ENCODE measurements at places on chromosomes 6 and 20. TPM values are rescaled to one million over a fixed set of nuclear protein-coding genes. Genes with fewer than 3 reads are reported as not detected.

GRCh38 chr6:14699803-14700601 lies 545.9 kb upstream of the JARID2 start:
- no peak for ATAC-seq

DNA sequence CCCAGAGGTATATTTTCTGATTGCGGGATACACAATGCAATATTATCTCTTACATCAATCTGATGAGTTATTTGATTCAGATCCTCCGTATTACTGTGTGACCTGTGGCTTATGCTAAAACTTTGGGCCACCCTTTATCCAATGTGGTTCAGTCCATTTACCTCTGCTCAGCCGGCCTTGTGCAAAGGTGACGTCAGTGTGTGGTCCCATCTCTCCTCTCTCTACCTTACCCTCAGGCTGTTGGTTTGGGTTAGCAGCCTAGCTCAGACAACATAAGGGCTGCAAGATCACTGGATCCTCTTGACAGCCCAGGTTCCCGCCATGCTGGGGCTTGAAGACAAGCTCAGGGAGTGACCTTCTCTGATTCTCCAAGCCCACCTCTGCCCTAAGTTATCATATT lies 33.0 kb downstream of the SNHG17 start:
- no peak for ATAC-seq

DNA sequence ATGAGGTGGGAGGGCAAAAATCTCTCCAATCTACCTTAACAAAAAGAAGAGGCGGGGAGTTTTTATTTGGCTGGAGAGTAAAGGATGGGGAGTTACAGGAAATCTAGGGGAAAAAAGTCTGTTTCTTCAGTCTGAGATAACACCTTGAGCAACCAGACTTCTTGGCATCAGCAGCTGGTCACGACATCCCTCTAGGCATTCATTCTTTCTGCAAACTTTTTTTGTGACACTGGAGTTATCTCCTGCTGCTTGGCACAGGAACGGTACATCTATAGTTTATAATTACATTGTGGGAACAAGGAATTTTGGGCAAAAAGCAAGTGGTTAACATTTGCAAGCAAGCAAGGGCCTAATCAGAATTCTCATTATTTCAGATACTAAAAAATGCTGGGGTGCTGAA lies 50.6 kb upstream of the IFNGR1 start:
- no peak for ATAC-seq

The IPCEF1 gene
- total RNA-seq = 1.8 TPM

The PKIB gene
- 0.88 TPM for total RNA-seq

DNA sequence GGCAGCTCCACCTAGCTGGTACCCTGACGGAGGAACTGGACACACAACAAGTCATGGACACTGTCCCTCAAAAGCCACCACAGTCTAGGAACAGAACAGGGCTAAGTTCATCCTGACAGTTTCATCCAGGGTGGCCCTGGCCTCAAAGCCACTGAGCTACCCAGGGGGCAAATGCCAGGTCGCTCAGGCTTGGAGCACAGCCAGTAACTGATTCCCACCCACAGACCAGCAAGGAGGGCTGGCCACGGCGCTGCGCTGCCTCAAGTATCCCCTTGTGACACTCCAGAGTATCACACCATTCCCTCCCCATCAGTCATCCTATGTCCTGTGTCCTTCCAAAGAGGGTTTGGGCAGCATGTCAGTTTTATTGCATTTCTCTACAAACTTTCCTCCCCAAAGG lies 72.2 kb downstream of the GINS1 start:
- no peak for ATAC-seq

The SYCP2 gene
- total RNA-seq = 0.60 TPM

The C20orf202 gene
- total RNA-seq = 0.24 TPM

The DACT2 gene
- 0.44 TPM for total RNA-seq

DNA sequence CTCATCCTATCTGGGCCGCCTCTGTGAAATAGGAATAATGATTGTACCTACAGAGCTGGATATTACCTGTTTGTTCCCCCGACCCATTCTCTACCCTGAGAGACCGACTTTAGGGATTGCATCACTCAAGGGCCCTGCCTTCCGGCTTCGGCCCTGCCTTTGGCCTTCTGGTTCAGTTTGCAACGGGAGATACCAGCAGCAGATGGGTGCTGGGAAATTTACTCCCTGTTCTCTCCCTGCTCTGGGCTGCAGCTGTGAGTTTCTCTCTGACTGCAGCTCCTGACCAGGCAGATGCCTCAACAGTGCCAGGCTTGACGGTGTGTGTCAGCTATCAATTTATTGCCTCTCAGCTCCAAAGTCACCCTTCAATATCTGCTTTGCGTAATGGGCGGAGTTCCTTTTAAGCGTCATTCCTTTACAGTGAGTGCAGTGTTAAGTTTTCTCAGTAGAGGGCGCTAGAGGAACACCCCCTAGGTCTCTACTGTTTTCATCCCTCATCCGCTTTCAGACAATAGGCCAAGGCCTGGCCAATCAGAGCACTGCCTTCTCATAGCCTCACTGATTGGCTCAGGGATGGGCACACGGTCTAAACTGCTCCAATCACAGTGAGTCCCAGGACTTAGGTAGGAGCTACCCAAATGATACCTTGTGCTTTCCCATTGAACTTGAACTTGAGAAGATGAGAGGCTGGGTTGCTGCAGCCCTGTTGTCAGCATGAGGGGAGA lies 30.0 kb downstream of the KCNG1 start:
- ATAC-seq = peak; percentile 92

The IMPG1 gene
- total RNA-seq = not detected

- no peak for ATAC-seq
Measured at GRCh38 chr6:88494401-88495140, 328.4 kb upstream of the CNR1 start.

- no peak for ATAC-seq
Measured at GRCh38 chr6:75492386-75493153, 1.0 kb downstream of the FILIP1 start.

DNA sequence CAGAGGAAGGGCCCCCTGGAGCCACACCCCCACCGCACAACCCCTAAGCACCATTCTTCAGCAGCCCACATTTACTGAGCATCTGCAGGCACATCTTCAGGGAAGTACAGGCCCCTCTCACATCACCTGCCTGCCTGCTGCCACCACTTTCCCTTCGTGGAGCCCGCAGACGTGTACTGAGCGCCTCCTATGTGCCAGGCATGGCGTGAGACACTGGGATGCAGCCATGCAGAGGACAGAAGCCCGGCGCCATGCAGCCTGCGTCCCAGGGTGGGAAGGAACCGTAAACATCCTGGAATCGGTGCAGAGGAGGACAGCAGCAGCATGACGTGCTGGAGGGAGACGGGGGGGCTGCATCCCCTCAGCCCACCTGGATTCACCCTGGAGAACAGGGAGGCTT lies 78.1 kb downstream of the GRM4 start:
- ATAC-seq = peak; percentile 27

The TGIF2 gene
- 7.5 TPM for total RNA-seq

DNA sequence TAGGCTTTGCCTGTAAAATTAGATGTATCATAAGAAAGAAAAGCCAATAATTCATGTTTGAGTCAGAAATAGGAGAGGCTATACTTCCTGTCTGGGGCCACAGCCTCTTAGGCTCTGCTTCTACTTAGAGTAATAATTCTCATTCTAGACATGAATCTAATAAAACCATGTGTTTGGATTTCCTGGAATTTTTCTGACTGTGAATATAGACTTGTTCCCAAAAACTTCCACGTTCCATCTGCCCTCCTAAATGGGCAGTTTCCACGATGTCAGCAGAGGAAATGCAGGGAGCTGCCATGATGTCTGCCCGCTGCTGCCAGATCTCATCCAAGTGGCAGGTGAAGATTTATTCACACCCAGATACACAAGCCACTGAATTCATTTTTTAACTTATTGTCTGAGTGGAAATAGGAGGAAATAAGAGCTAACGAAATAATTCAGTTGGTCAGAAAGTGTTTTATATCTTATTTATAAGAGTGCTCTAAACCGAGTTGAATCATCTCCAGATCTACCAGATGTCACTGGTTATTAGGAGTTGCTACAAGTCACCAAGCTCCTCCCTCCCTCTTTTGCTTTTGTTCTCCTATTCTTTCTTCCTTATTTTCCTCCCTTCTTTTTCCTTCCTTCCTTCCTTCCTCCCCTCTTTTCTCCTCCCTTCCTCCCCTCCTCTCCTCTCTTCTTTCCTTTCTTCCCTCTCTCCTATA lies 69.3 kb downstream of the ALDH8A1 start:
- ATAC-seq = no peak

The MBOAT1 gene
- total RNA-seq = 6.3 TPM

GRCh38 chr6:129776542-129777330 lies 66.8 kb upstream of the ARHGAP18 start:
- no peak for ATAC-seq

DNA sequence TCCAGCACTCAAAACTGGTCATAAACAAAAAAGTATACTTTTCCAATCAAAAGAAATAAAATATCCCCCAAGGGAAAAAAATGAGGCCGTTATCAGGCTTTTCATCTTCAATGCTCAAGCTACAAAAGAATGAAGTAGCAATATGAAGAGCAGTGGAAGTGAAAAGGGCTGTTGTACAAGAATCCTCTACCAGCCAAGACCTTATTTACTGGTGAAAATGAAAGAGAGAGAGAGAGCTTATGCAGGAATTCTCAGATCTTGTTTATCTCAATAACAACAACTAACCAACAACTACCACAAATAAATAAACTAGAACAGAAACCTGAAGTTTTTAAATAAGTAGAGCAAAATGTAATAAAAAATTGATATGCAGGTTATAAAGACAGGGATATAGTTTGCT lies 400.6 kb downstream of the HDGFL1 start:
- ATAC-seq = no peak

DNA sequence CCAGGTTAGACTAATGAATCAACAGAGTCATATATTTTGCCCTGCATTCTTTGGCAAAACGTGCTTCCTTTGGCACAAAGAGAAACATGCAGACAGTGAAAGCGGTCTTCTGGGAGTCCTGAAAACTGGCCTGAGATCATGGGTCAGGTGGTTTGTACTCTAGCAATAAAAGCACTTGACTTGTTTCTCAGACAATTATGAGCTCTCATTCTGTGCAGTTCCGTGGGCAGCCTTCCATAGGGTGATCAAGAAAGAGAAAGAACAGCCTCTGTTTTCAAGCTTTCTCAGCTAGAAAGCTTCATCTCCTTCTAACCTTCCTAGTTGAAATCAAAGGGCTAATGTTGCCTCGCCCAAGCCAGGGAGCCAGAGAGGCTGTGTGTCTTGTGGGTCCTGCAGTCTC lies 62.7 kb upstream of the ISM1 start:
- no peak for ATAC-seq

The MAVS gene
- 18.8 TPM for total RNA-seq

GRCh38 chr20:7930343-7930742 lies 9.9 kb downstream of the HAO1 start:
- no peak for ATAC-seq

DNA sequence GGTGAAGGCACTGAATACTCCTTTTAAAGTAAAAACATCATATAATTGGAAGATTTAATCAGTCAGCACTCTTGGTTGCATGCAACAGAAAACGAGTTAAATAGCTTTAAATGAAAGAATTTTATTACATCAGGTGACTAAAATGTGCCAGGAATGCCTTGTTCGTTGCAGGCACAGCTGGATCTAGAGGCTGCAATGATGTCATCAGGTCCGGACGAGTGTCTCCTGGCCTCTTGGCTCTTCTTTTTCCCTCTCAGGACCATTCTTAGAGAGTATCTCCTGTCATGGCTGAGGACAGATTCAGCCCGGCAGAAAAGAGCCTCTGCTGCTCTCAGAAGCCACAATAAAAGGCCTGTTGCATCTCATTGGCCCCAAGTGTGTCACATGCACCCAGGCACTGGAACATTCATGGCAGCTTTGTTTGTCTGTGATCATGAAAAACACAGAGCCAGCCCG lies 510.7 kb upstream of the SULF2 start:
- no peak for ATAC-seq

DNA sequence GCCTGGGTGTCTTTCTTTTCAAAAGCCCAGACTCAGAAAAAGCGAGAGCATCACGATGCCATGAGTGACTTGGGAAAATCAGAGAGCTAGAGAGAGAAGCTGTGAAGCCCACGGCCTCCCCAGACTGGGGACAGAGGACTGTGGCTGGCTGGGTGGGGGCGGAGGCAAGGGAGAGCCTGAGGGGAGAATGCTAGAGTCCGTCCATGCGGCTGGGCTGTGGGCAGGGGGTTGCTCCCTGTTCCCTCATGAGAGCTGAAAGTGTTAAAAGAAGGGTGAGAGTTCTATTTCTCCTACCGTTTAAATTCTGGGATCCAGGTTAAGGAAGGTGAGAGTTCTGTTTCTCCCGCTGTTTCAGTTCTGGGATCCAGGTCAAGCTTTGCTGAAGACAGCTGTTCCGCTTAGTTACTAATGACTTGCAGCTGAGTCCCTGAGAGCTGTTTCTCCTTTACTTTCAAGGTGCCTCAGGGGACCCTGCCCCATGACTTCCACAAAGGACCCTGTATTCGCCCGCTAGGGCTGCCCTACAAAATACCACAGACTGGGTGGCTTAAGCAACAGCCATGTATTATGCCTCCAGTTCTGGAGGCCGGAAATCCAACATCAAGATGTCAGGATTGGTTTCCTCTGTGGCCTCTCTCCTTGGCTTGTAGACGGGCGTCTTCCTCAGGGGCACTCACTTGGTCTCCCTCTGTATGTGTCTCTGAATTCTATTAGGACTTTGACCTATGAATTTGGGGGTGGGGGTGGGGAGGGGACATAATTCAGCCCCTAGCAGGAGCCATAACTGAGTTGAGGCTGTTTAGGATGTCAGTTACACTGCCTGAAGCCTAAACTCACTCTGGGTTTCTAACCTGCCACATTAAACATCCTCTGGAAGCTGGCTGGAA lies 127.0 kb downstream of the PXDC1 start:
- no peak for ATAC-seq

The C6orf15 gene
- total RNA-seq = not detected

GRCh38 chr20:63746751-63747315 lies 7.3 kb downstream of the SLC2A4RG start:
- no peak for ATAC-seq

DNA sequence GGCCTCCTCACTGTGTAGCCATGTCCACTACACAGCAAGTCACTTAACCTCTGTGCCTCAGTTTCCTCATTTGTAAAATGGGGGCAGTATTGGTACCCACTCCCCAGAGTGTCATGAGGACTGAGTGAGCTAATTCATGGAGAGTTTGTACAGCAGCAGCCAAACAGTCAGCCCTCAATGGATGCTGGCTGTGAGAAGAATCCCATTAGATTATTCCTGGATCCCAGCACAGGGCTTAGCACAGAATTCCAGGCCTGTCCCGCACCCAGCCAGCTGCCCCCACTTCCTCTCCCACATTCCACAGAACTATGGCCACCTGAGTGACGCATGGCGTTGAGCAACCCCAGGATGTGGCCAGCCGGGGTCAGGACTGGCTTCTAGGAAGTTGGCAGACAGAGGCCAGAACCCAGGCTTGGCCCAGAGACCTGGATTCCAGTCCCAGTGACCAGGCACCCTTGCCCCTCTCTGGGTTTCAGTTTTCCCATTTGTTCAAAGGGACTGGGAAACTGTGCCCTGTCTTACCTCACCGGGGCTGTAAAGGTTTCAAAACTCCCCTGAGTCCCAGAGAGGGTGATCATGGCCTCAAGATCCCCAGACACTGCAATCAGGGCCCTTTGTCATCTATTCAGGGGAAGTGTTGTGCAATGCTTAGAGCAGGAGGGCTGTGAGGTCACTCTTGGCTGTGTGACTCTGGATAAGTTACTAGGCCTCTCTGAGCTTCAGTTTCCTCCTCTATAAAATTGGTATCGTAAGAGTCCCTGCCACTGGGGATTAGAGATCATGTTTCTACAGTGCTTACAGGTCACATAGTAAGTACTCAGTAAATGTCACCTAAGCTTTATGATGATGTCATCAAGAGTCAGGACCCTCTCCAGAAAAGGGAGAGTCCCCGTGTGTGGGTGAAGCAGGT lies 3.0 kb upstream of the TGM2 start:
- no peak for ATAC-seq
